Hepatic stellate cell (primary cell): ENCODE measurements at places on chromosomes 6 and 20.

DNA sequence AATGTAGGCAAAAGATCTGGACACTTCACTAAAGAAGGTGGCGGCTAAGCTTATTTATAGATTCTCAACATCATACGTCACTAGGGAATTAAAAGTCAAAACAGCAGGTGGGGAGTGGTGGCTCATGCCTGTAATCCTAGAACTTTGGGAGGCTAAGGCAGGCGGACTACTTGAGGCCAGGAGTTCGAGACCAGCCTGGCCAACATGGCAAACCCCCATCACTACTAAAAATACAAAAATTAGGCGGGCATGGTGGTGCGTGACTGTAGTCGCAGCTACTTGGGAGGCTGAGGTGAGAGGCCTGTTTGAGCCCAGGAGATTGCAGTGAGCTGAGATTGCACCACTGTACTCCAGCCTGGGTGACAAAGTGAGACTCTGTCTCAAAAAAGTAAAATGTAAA, 74.6 kb downstream of the GPX5 start:
- no peak for DNase-seq

- DNase-seq = no peak
Measured at GRCh38 chr6:90118069-90118468, 178.6 kb downstream of the BACH2 start.

- DNase-seq = no peak
Measured at GRCh38 chr6:129342243-129342642, 367.7 kb downstream of the ARHGAP18 start.

DNA sequence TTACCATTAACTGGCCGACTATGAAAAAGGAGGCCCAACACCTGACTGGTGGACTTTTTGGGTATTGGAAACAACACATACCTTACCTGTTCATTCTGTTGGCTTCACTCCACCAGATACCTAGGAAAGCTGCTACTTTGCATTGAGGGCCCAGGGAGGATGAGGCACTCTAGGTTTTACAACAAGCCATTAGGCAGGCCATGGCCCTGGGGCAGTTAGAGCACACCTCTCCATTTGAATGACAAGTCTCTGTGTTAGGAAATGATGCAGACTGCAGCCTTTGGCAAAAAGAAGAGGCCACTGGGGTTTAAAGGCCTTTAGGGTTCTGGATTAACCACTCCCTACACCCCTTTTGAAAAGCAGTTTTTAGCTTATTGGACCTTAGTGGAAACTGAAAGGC, 144.3 kb downstream of the OR2B2 start:
- no peak for DNase-seq

DNA sequence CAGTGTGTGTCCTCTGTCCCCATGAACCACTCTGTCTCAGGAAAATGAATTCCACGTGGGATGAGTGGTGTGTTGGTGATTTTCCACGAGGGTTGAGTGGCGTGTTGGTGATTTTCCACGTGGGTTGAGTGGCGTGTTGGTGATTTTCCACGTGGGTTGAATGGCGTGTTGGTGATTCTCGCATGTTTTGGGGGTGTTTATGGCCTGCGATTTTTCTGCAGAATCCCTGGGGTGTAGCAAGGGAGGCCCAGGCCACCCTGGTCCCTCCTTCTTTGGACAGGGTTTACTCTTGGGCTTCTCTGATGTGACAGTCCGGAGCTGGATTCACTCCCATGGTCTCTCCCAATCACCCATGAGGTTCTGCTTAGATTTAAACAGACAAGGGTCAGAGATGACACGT, 90.6 kb upstream of the FRMD1 start:
- DNase-seq = no peak

GRCh38 chr6:75144386-75144785, 61.5 kb downstream of the COL12A1 start:
- no peak for DNase-seq

GRCh38 chr6:126738146-126738545, 380.3 kb upstream of the RSPO3 start:
- no peak for DNase-seq

DNA sequence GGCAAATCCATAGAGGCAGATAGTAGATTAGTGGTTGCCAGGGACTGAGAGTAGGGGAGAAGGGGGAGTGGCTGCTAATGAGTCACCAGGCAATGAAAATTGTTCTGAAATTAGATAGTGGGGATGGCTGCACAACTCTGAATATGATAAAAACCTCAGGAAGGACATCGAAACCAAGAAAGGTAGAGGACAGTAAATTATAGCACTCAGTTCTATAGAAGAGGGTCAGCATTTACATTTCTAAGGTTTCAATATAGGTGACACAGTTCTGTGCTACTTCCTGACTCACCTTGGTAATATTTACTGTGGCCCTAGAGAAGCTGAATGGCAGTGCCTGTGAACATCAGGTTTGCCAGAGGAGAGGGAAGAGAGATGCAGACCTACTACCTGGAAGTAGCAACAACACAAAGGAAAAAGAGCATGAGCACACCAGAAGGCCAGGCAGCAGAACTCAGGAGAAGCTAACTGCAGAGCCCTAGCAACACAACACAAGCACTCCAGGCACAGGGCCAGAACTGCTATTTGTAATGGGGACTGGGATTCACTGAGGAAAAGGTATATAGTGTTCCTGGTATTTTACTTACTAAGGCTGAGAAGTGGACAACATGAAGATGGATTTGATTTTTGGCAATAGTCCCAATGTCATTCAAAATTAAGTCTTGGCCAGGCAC, 75.9 kb downstream of the PLCG1 start:
- peak; percentile 18 for DNase-seq

- no peak for DNase-seq
Measured at GRCh38 chr6:122722746-122723145, 56.8 kb upstream of the FABP7 start.

- DNase-seq = peak; percentile 27
Measured at GRCh38 chr6:33424855-33425667, 5.2 kb downstream of the SYNGAP1 start.

- no peak for DNase-seq
Measured at GRCh38 chr6:106101466-106101865, 15.3 kb downstream of the PRDM1 start.

GRCh38 chr6:125512621-125513020, 210.9 kb upstream of the HDDC2 start:
- no peak for DNase-seq

GRCh38 chr20:58852543-58853271, at the start of gene GNAS:
Gene GNAS (plus strand): TSS chr20:58852716.
- DNase-seq = peak; percentile 68

- peak; percentile 53 for DNase-seq
Measured at GRCh38 chr6:169075211-169075914, 178.3 kb downstream of the THBS2 start.

DNA sequence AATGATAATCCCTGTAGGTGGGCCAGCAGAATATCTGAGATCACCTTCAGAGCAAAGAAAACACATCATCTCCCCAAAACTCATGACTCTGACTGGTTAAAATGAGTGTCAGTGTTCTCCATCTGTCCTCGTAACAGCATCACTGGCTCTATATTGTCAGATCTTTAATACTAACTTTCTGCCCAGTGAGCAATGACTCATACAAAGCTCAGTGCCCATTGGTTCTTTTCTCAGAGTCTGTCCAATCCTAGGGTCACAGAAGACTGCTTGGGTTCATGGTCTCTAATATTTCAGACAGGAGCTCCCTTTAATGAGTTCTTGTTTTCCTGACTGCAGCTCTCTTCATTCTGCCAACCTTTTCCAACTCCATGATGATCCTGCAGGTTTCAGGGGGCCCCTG, 36.4 kb downstream of the HLA-DPB1 start:
- peak; percentile 85 for DNase-seq

DNA sequence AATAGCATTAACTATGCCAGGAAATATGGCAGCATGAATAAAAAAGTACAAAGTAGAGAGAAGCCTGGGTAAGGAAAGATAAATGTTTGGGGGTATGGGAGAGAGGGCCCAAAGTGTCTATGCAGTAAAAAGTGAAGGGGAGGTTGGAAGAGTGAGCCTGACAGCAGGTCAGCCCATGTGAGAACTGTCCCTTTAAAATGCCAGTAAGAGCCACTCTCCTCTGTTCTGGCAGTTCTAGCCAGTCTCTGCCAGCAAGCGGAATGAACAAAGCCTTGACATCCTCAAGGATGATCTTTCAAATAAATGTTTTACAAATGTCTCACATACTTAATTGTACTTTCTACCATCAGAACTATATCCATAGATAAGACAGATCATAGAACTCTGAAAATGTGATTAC, 164.5 kb downstream of the DST start:
- DNase-seq = no peak

DNA sequence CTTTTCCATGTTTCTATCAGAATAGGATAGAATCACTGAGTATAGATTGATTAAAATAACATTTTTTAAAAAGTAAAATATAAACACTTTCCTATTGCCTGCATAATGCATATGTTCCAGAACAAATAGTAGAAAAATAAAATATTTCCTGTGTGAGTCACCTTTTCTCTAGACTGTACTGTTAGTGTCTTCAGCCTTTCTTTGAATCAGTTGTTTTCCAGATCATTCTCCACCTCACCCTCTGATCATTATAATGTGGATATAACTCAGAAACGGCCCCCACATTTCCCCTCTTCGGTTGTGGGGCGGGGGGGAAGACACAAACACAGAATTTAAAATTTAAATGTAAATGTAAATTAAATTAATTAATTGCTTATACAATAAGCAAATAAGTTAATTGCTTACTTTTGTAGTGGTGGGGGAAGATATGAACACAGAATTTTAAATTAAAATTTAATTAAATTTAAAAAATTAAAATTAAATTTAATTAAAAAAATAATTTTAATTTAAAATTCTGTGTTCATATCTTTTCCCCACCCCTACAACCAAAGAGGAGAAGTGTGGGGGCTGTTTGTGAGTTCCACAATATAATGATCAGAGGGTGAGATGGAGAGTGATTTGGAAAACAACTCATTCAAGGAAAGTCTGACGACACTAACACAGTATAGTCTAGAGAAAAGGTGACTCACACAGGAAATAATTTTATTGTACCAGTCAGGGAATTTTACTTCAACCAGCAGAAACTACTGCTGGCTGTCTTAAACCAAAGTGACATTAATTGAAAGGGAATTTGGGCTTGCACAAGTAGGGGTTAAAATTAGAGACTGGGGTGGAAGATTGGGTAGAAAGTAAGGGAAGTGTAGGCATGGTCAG, 37.1 kb upstream of the PROKR2 start:
- no peak for DNase-seq

GRCh38 chr6:134175532-134176263, 123.3 kb upstream of the SLC2A12 start:
- DNase-seq = peak; percentile 79

DNA sequence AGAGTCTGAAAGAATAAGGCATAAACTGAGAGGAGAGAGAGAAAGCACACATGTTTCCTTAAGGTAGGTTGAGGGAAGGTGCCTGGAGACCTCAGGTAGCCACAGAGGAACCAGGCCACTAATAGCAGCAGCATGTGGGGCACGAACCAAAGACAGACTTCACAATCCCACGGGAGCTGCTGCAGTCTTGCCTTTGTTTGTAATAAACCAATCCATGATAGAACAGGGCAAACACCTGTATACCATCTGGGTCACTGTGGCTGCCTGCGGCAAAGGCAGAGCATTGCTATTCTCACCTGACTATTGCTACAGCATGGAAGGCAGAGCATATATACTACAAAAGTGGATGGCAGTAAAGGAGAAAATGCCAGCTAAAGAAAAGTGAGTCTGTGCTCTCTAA, 36.3 kb downstream of the HEBP2 start:
- no peak for DNase-seq

- DNase-seq = no peak
Measured at GRCh38 chr6:127517693-127518092, 1.4 kb downstream of the MTCL3 start.

- no peak for DNase-seq
Measured at GRCh38 chr6:165059032-165059431, 250.4 kb downstream of the C6orf118 start.

DNA sequence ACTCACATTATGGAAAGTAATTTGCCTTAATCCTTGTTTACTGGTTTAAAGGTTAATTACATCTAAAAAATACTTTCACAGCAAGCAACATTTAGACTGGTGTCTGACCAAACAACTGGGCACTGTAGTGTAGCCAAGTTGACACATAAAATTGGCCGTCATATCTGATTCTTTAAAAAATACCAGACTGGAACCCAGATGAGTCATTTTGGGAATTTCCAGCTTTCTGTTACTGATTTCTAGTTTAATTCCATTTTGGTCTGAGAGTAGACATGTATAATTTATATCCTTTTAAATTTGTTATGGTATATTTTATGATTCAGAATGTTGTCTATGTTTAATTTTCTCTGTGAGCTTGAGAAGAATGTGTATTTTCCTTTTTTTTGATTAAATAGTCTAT, 44.1 kb downstream of the SCP2D1 start:
- no peak for DNase-seq

GRCh38 chr6:41097467-41098090, 24.8 kb downstream of the NFYA start:
- DNase-seq = peak; percentile 43

GRCh38 chr6:42782689-42783176, 881 bp downstream of the BICRAL start:
- peak; percentile 87 for DNase-seq

DNA sequence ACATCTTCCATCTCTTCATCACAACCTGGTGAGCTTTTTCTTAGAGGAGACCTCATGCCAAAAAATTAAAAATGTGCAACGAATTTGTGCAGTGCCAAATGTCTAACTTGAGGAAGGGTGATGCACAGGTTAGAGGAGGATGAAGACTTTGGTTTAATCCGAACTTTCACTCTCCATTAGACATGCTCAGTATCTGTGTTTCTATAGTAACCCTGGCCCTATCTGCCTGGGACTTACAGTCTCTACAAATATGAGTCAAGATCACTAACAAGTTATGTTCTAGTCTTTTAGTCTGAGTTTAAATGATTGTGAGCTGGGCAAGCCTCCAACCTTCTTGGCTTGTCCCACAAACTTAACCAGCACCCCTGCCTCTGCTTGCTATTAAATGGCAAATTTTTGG, 377.0 kb downstream of the BMP2 start:
- DNase-seq = no peak

- DNase-seq = no peak
Measured at GRCh38 chr6:75543311-75543710, 49.7 kb upstream of the FILIP1 start.

- DNase-seq = peak; percentile 28
Measured at GRCh38 chr6:72553531-72554511, 68.0 kb upstream of the KCNQ5 start.

- no peak for DNase-seq
Measured at GRCh38 chr20:44571362-44571988, 10.9 kb upstream of the PKIG start.

- DNase-seq = no peak
Measured at GRCh38 chr6:139698526-139699176, 324.2 kb upstream of the CITED2 start.

DNA sequence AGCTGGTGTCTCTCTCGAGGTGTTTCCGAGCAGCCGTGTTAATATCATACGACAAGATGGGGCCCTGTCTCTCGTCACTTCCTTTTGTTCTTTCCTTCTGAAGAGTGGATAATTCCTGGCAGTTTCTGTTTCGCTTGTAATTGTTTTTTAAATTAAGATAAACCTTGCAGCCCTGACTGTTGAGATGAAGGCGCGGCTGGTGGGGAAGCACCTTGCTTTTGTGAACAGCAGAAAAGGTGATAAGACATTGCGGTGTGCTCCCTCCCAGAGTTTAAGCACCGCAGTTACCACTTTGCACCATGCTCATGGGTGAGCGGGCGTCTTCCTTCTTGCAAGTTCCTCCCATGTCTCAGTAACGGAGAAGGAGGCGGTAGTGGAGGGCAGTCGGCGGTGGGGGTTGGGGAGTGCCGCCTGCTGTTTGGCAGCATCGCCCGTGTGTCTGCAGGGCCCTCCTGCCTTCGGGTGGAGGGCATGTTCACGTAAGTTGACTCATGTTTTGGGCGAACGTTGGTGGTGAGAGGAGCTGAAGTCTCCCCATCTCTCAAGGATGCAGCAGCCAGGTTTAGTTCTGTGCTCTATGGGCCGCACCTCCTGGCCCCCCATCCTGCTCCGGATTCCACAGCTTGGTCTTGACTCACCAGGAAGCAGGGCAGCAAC, 345.9 kb downstream of the TAF4 start:
- peak; percentile 35 for DNase-seq
